Upper lobe of right lung (tissue), 1 donor: ENCODE measurements at places on chromosomes 7 and 10. TPM values are rescaled to one million over a fixed set of nuclear protein-coding genes. Genes with fewer than 3 reads are reported as not detected.

- DNase-seq = no peak
- peaks cover 20% of the 10 kb centered on the region for H3K4me1 ChIP-seq
- no peaks in the 10 kb centered on the region for H3K27me3 ChIP-seq
- peak overlapping the region; percentile 97 for H3K27ac ChIP-seq
- H3K4me3 ChIP-seq = peak overlapping the region; percentile 89
- peaks cover 13% of the 10 kb centered on the region for H3K36me3 ChIP-seq
Measured at GRCh38 chr10:68074031-68074774, 880 bp downstream of the HERC4 start.

DNA sequence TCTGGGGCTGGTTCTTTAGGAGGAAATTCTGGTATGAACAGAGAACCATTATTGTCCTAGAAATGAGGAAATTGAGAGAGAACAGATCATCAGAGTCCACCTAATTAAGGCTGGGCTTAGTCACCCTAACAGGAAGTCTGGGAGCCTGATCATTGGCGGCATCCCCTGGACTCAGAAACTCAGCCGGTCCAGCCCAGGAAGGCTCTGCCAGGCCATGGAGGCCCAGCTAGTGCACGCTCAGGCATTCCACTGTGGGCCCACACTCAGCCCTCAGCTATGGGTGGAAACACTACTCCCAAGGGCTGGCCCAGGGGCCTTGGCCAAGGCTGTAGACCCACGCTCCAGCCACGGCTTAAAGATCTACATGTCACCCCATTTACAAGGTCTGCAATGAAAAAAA, 109.2 kb downstream of the PTPN20 start:
- no peak overlapping the region for H3K4me3 ChIP-seq
- no peak overlapping the region for H3K27ac ChIP-seq
- DNase-seq = peak; percentile 53
- no peaks in the 10 kb centered on the region for H3K4me1 ChIP-seq

DNA sequence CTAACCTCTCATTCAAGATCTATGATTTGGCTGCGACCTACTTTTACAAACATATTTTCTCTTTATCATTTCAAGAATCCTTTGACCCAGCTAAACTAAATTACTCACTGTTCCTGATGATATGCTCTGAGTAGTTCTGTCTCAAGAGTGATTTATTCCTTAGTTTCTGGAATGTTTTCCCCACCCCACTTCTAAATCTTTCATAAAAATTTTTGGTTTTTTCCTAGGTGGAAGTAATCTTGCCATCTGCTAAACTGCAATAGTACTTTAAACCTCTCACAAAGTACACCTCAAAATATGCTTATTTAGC, 170.8 kb downstream of the DNAJC1 start:
- no peaks in the 10 kb centered on the region for H3K36me3 ChIP-seq
- H3K4me3 ChIP-seq = no peak overlapping the region
- no peak for DNase-seq

Gene SPDYE9
- total RNA-seq = not detected

DNA sequence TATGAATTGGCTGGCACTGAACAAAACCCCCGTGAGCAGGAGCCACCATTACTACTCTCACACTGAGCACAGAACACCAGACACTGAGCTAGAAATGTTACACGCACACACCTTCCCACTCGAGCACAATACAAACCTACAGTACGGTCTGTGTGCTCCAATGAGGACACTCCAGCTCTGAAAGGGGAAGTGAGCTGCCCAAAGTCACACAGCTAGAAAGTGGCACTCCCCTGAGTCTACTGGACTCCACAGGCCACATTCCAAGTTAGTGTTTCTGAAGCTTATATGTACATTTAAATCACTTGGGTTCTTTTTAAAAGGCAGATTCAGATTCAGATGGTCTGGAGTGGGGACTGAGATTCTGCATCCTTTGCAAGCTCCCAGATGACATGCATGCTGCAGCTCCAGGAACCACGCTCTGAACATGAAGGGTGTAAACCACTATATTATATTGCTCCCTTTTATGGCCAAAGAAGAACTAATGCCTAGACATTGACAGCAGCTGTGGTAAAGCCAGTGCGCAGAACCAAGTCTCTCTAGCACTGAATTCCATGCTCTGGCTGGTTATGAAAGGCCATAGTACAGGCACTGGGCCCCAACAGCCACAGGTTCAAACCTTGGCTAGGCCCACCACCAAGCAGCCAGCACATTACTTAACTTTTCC, 77.1 kb downstream of the FRMPD2 start:
- H3K27ac ChIP-seq = no peak overlapping the region
- no peaks in the 10 kb centered on the region for H3K27me3 ChIP-seq
- no peaks in the 10 kb centered on the region for H3K36me3 ChIP-seq
- no peak overlapping the region for H3K4me3 ChIP-seq

Gene HSPB1
- total RNA-seq = 494 TPM

Gene SLC26A5
- 1.9 TPM for total RNA-seq

Gene SLC18A2
- 5.2 TPM for total RNA-seq

GRCh38 chr10:132839061-132839460, 53.1 kb upstream of the NKX6-2 start:
- no peak overlapping the region for H3K4me3 ChIP-seq
- no peaks in the 10 kb centered on the region for H3K4me1 ChIP-seq
- H3K27me3 ChIP-seq = peaks cover 28% of the 10 kb centered on the region
- no peak overlapping the region for H3K27ac ChIP-seq
- DNase-seq = peak; percentile 49
- H3K36me3 ChIP-seq = no peaks in the 10 kb centered on the region

DNA sequence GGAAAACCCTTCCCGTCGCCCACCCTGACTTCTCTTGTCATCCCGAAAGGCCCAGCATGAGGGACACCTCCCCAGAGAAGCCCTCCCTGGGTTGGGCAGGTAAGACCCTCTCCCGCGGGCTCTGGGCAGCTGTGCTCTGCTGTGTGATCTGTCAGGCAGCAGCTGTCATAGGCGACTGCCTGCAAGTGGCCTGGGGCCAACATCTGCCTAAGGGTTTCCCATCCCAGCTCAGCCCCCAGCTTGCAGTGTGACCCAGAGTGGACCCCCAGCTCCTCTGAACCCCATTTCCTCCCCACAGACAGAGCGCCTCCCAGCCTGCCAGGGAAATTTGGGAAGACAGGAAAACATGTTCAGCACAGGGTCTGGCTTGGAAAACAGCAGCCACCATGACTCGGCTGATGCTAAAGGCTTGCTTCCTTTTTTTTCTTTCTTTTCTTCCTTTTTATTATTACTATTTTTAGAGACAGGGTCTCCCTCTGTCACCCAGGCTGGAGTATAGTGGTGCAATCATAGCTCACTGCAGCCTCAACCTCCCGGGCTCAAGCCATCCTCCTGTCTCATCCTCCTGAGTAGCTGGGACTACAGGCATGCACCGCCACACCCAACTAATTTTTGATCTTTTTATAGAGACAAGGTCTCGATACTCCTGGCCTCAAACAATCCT, 18.3 kb upstream of the TNRC18 start:
- no peaks in the 10 kb centered on the region for H3K36me3 ChIP-seq
- H3K27ac ChIP-seq = no peak overlapping the region
- H3K4me3 ChIP-seq = no peak overlapping the region
- no peaks in the 10 kb centered on the region for H3K4me1 ChIP-seq

Gene SLC13A4
- not detected for total RNA-seq

DNA sequence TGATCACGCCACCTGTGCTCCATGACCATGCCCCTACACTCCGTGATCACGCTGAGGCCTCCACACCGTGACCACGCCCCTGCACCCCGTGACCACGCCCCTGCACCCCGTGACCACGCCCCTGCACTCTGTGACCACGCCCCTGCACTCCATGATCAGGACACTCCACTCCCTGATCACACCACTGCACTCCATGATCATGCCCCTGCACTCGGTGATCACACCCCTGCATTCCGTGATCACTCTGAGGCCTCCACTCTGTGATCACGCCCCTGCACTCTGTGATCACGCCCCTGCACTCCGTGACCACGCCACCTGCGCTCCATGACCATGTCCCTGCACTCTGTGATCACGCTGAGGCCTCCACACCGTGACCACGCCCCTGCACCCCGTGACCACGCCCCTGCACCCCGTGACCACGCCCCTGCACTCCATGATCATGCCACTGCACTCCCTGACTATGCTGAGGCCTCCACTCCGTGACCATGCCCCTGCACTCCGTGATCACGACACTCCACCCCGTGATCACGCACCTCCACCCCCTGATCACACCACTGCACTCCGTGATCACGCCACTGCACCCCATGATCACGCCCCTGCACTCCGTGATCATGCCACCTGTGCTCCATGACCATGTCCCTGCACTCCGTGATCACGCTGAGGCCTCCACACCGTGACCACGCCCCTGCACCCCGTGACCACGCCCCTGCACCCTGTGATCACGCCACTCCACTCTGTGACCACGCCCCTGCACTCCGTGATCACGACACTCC, 27.7 kb downstream of the STK32C start:
- H3K36me3 ChIP-seq = no peaks in the 10 kb centered on the region
- DNase-seq = no peak
- no peak overlapping the region for H3K27ac ChIP-seq
- H3K4me1 ChIP-seq = no peaks in the 10 kb centered on the region

DNA sequence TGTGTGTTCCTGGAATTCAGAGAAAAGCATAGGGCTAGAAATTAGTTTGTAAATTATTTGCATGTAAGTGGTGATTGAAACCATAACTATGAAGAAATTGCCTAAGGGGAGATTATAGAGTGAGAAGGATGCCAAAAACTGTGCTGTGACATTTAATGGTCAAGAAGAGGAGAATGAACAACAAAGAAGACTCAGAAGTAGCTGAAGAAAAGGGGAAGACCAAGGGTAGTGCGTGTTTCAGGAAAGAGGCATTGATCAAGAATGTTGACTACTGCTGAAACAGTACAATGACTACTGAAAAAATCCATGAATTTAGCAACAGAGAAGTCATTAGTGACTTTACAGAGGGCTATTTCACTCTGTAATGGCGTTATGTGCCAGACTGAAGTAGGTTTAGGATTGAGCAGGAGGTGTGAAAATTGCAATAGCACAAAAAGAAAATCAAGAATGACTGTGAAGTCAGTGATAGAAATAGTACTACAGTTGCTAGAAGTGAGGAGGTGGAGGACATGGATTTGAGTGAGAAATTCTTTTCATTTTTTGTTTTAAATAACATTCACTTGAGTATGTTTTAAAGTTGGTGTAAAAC, 28.9 kb upstream of the SAMD9L start:
- no peaks in the 10 kb centered on the region for H3K36me3 ChIP-seq
- H3K27ac ChIP-seq = no peak overlapping the region
- H3K4me3 ChIP-seq = no peak overlapping the region
- no peaks in the 10 kb centered on the region for H3K4me1 ChIP-seq

Gene TMEM72
- total RNA-seq = not detected

Gene HTR5A
- total RNA-seq = not detected

- H3K4me1 ChIP-seq = peaks cover 19% of the 10 kb centered on the region
- H3K4me3 ChIP-seq = no peak overlapping the region
- no peak for DNase-seq
- no peaks in the 10 kb centered on the region for H3K27me3 ChIP-seq
- no peaks in the 10 kb centered on the region for H3K36me3 ChIP-seq
Measured at GRCh38 chr7:2106924-2107323, 125.8 kb downstream of the MAD1L1 start.

DNA sequence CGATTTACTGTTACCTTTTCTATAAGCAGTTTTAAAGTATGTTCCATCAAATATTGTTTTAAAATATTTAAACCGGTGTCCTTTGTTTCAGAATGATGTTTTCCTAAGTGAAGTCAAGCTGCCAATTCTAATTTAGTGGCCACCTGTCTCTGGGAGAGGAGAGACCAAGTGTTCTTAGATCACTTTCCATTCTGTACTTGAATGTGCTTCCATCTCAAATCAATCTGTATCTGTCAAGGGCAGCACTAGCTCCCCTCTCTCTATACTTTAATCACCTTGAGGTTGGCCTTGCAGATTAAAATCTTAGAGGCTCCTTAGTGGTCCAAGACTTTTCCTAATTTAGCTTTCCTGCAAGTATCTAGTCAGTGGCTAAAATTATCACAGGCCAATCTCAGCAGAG, 49.6 kb downstream of the LGI1 start:
- no peak for DNase-seq
- H3K27me3 ChIP-seq = peaks cover 7% of the 10 kb centered on the region
- H3K4me3 ChIP-seq = no peak overlapping the region
- no peaks in the 10 kb centered on the region for H3K36me3 ChIP-seq

Gene LAMB4
- total RNA-seq = not detected

Gene SH2D4B
- 0.43 TPM for total RNA-seq

- H3K36me3 ChIP-seq = no peaks in the 10 kb centered on the region
- peaks cover 9% of the 10 kb centered on the region for H3K4me1 ChIP-seq
- no peak for DNase-seq
Measured at GRCh38 chr7:117127585-117128168, 174.4 kb downstream of the ST7 start.

GRCh38 chr7:131570401-131570800, 14.0 kb upstream of the PODXL start:
- DNase-seq = no peak
- H3K4me3 ChIP-seq = no peak overlapping the region
- no peaks in the 10 kb centered on the region for H3K4me1 ChIP-seq
- no peaks in the 10 kb centered on the region for H3K36me3 ChIP-seq
- H3K27me3 ChIP-seq = no peaks in the 10 kb centered on the region

- no peaks in the 10 kb centered on the region for H3K36me3 ChIP-seq
- DNase-seq = no peak
- no peaks in the 10 kb centered on the region for H3K4me1 ChIP-seq
- H3K4me3 ChIP-seq = no peak overlapping the region
Measured at GRCh38 chr10:110475722-110476515, 21.8 kb upstream of the DUSP5 start.
